ENCODE measurements at places on chromosomes 1 and 21.

DNA sequence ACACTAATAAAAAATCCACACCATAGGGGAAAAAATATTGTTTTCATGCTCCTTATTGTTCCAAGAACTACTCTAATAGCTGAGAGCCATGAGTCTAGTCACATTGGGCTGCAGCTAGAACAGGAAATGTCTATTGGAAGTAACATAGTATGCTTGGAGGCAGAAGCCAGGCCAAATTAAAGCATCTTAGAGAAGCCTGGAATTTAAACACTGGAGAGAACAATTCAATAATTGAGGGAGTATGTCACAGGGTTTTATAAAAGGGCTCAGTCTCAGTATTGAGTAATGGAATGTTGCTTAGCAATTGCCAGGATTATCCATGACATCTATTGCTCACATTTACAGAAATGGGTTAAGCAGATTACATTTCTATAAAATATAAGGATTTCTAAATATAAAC is 471.3 kb downstream of the LMO4 start:
- DNase-seq, result no peak

DNA sequence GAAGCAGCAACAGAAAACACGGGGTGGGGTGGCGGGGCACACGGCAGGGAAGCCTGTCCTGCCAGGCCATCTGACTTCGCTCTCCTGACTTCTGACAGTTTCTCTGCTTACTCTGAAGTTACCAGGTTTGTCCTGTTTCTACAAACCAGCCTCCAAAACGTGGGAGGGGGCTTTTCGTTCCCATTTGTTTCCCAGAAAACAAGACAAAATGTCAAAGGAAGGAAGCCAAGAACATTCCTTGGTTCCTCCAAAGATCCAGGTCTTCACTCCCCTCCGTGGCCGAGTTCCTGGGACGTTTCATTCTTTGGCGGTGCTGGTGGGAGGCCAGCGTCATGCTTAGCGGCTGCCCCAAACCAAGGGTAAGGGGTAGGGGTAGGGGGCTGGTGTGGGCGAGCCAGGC is 49.6 kb downstream of the MEGF6 start:
- DNase-seq, result no peak

- no peak for DNase-seq
Observed at GRCh38 chr21:35929901-35930300, 130.4 kb downstream of the SETD4 start.

- no peak for DNase-seq
Observed at GRCh38 chr1:23354245-23354644, 10.2 kb upstream of the HNRNPR start.

DNA sequence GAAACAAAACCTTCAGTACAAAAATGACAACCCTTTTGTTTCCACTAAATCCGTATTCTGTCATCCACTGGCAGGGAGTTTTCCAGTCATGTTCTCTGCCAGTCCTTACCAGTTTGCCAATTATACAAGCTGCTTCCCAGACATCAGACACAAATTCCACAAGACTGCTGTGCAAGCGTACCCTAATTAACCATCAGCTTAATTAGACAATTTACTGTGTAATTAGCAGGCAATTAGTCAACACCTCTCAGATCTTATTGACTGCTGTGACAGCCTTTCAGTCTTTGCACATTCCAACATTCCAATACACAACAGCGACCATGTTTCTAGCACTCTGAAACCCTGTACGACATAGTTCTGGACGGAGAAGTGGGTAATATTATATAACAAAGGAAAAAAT is 420.1 kb downstream of the DPYD start:
- DNase-seq, result no peak

DNA sequence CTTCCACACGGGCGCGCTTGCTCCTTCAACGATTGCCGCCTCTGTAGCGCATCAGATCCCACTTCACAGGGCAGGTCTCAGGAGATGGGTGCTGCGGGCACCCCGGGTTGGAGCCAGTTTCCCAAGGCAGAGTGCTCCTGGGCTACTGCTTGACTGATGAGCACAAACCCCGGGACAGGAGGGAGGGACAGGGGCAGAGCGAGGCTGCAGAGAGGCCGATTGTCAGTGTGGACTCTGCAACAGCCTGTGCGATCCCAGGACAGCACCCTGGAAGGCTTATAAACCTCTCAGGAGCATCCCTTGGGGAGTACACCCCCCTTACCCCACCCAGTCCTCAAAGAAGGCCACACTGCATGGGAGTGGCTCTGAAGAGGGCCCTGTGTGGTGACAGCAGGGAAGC is 28.0 kb upstream of the BACE2 start:
- DNase-seq, result no peak

DNA sequence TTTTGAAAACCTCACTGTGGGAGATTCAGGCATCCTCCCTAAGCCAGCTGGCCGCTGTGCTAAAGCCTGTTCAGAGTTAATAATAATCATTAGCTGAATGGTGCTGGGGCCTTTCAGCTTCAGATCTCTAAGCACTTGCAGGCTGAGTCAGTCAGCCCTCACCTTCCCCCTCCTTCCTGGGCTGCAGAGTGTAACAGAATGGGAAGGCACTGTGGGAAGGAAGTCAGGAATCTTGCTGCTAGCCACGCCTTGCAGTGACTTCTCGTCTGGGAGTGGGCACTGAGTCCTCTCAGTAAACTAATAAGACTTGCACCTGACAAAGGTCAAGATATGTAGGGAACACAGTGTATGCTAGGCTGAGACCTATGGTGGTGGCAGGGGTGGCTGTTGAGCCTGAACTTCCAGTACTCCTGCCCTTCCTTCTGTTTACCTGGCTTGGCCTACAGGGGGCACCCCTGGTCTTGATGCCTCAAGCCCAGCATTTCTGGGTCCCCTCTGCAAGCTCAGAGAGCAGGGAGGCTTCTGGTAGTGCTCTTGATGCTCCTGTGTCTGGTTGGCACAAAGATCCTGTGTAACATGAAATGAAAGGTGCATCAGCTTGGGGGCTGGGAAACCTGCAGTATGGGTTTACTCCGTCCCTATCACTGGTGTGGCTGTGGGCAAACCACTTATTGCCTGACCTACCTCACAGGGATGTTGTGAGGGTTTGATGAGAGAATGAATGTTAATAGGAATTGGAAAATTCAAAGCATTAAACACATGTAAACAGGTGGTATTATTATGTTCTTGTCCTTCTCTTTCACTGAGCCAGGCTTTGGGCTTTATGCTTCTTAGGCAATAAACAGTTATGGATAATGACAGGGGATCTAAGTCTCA is 6.0 kb downstream of the CYB561D1 start:
- peak; percentile 74 for DNase-seq

DNA sequence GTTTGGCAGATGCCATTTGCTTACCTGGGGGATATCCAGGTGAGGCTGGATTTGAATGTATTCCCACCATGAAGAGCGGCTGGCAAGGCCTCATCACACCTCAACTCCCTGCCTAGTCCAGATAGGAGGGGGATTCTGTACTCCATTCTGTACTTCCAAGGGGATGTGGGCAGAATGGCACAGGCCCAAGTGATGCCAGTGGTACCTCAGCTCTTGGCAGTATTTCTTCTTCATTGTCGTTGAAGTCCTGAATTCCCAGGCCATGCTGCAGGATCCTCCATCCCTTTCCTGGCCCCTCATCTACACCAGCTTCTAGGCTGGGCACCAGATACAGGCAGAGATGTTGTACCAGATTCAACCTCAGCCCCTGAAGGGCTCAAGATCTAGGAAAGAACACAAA is 47.9 kb downstream of the KLHDC7A start:
- no peak for DNase-seq

GRCh38 chr1:114094363-114094634 is 59.4 kb downstream of the SYT6 start:
- DNase-seq, result no peak

GRCh38 chr1:51578383-51579109 is 38.3 kb upstream of the OSBPL9 start:
- DNase-seq, result no peak

- peak; percentile 22 for DNase-seq
Observed at GRCh38 chr1:238252033-238252802, 361.5 kb upstream of the ZP4 start.
